ENCODE measurements at places on chromosomes 16 and 17.

DNA sequence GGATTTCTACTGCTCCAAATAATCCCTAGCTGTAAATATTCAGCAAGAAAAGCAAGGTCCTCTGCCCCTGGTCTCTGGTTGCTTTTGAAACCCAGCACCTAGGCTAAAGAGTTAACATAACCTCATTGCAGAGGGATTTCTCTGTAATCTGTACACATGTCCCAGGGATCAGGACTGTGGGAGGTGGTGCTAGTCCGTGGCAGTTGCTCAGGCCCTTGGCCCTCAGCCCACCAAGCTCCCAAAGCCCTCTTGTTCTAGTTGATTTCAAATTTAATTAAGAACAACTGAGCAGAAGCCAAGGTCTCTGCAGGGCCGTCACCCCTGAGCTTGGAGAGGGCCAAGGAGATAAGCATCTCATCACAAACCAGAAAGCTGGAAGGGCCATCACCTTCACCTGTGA lies 181.1 kb downstream of the SOX9 start:
- DNase-seq = no peak

DNA sequence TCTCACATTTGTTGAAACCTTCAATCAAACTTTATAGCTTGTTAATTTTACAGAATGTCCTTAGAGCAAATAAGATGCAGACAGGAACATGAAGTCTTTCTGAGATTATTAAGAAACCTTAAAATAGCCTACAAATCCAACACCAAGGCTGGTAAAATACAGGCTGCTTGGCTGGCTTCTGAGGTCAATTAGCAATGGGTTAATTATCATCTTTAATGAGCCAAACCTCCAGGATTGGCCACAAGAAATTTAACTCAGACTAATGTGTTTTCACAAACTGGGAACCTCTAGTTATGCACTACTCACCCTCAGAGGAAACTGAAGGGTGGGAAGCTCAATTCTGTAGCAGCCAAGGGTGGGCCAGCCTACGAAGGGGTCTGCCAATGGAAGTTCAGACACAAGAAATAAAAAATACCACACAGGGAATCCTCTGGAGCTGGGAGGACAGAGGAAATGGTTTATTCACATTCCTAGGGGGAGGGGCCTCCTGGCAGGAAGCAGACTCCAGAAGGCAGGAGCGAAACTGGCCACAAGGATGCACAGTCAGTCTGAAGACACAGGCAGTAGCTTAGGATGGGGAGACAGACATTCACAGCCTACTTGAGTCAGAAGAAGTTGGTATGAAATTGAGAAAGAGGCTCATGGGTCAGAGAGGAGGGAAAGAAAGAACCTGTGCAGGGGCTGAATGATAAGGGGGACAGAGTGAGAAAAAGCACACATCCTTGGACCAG lies 36.1 kb downstream of the HIC1 start:
- peak; percentile 85 for DNase-seq

DNA sequence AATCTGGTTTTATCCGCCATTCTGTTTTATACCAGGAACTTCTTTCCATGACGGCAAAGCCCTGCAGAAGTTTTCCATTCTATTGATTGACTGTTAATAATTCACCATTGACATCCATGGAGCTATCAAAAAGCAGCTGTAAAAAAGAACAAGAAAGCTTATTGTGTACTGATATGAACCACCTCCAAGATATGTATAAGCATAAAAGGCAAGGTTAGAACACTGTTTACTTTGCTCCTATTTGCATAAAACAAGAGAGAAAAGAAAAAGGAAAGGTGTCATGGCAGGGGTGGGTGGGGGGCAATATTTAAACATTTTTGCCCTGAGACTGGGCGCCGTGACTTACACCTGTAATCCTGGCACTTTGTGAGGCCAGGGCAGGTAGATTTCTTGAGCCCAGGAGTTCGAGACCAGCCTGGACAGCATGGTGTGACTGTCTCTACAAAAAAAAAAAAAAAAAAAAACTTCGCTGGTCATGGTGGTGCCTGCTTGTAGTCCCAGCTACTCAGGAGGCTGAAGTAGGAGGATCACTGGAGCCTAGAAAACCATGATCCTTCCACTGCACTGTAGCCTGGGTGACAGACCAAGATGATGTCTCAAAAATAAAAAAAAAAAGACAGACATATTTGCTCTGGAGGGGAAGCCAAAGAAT lies 52.5 kb downstream of the TMEM114 start:
- no peak for DNase-seq

DNA sequence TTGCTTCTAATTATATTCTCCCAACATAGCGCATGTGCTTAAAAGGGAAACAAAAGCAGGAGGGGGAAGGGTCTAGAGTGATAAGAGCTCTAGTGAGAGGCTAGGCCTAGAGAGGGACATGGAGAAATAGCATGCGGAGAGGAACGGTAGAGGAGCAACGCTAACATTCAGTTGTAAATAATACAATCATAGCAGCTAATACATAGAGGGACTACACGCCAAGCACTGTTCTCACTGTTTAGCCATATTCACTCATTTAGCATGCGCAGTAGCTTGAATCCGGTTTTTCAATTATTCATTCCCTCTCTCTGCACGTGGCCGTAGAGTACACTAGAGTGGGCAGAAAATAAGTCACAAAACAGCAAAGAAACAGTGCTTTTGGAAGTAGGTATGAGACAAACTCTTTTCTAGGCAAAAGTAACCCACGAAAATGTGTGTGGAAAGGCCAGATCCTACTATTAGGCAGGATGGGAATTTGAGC lies 1.7 kb upstream of the ALOX12 start:
- DNase-seq = no peak

DNA sequence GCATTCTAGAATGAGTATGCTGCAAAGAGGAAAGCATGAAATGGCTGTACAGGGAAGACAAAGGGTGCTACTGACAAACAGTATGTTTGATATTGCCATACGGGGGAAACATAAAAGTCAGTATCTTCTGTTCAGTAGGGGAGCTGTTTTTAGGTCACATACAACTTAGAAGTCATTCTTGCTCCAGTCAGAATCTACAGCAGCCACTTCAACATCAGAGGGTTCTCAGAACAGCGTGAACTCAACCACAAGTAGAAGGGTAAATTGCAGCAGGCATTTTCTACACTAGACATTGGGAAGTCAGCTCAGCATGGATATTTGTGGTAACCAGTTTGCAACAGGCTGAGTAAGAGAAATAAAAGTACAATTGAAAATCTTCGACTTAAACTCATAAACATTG lies 1241.8 kb upstream of the GOT2 start:
- no peak for DNase-seq

GRCh38 chr17:43661699-43662412 lies at the start of gene MEOX1:
TSS of gene MEOX1 (minus strand) at chr17:43661922. CDS start at chr17:43661534, 388 bp downstream.
- peak; percentile 47 for DNase-seq

DNA sequence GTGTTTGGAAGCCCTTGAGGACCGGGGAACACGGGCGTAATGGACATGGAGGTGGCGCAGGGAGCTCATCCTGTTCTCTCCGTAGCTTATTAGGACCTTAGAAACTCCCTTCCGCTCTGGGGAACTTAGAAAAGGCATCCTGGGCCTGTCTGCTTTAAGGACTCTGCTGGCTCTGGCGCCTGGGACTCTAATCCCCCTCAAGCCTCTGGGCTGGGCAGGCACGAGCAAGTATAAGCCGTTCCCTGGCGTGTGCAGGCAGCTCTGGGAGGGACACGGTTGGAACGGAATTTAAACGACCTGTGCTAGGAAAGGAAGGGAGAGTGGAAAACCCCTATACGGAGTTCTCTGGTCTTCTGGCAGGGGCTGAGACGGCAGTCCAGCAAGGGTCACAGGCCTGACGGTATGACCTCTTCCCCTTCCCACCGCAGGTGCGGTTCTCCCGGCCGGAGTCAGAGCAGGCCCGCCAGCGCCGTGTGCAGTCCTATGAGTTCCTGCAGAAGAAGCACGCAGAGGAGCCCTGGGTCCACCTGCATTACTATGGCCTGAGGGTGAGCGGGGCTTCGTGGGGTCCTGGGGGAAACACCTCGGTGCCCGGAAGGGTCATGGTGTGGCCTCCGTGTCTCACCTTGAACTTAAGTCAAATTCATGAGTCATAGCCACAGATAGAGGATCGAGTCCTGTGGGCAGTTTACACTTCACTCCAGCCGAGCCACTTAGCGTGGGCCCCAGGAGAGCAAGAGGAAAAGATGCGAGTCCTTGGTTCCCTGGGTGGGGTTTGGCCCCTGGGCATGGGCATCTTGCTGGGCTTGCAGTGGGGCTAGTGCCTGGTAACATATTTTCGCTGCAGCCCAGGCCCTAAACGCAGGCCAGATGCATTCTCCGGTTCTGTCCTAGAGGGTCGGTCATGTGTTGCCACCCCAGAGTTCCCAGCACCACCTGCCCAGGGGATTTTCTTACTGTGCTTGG lies 17.7 kb downstream of the POLR3E start:
- DNase-seq = no peak
